ENCODE measurements at places on chromosomes 5 and 9. TPM values are rescaled to one million over a fixed set of nuclear protein-coding genes. Genes with fewer than 3 reads are reported as not detected.

- DNase-seq, result no peak
These were observed 8.4 kb upstream of the TNC start for GRCh38 chr9:115126404-115126803.

GRCh38 chr5:81014348-81014747 lies 54.2 kb downstream of the RASGRF2 start:
- DNase-seq, result no peak

- DNase-seq, result no peak
These were observed 22.7 kb upstream of the CDKN2B start for GRCh38 chr9:22031655-22032411.

DNA sequence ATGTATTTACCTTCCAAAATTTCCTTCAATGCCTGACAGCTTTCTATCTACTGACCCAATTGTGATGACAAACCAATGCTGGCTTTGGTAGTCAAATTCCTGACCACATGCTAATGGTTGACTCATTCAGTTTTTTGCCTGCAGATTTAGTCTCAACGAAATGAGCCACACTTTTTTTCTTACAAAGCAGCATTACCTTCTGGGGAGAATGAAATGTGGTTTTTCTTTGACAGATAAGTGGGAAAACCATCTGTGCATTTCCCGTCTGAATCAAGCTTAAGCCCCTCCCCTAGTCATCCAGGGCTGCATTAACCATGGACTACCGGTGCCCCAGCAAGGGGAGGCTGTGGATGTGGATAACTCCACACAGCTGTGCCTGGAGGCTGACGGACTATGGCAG lies 99.6 kb upstream of the TAF11L2 start:
- no peak for DNase-seq

DNA sequence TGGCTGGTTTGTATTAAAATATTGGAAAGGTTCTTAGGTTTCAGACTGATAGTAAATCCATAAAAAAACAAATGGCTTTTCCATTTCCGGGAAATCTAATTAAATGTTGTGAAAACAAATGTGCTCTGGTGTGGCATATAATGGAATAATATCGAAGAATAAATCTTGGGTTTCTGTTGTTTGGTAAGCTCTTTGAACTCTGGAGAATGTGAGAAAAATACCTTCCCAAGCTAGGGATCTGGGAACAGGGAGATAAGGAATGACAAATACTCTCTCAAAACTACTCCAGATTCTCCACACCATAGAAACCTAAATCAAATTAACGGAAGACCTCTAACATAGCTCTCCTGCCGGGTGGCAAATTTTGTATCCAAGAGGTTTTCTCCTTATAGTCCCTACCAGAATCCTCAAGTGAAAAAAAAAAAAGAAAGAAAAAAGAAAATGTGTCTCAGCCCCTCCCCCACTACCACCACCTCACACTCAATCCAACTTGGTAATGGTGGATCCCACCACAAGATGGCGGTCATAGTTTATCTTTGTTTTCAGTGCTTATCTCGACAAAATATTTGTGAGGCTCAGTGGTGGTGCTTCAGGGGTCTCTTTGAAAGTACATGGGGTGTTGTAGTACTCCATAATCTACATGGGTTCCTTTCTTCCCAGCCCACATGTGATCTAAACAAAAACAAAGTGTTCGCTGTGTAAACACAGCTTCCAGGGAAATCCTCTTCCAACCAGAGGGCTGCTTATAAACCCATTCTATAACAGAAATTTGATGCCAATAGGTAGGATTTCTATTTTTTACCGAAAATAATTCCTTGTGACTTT lies 54.5 kb upstream of the FST start:
- DNase-seq, result peak; percentile 17

DNA sequence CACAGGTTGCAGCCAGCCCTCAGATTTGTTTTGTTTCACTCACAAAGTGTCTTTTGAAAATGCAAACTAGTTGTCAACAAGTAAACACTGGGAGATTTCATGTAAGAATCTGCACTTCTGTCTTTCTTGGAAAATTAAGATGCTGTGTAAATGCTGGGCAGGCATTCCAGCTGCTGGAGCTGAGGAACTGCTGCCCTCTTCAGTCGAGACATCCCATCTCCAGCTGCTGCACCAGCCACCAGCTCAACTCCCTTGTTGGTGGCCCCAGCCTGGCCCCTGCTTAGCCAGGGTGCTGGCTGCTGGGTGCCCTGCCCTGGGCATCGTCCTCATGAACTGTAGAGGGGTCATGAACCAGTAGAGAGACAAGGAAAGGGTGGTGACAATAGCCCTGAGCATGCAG lies 33.1 kb upstream of the AFAP1L1 start:
- no peak for DNase-seq

GRCh38 chr5:84673785-84674184 lies 289.1 kb upstream of the EDIL3 start:
- DNase-seq, result no peak

DNA sequence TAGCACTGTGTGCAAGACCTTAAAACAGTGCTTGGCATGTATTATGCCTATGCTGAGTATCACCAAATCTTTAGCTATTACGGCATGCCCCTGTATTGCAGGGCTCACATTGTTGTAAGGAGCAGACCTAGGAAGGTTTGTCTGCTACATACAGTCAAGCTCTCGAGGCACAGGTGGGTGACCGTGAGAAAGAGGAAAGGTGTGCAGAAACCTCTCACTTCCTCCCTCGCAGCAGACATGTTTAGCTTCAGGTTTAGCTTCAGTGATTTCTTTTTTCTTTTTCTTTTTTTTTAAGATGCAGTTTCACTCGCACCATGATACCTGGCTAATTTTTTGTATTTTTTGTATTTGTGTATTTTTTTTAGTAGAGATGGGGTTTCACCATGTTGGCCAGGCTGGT lies 275.8 kb upstream of the RIOK2 start:
- DNase-seq, result no peak

- no peak for DNase-seq
These were observed 1.6 kb downstream of the CLPTM1L start for GRCh38 chr5:1343315-1343751.

GRCh38 chr5:133697536-133698258 lies 85.4 kb upstream of the FSTL4 start:
- DNase-seq, result no peak

GRCh38 chr9:73269430-73270101 lies 117.9 kb downstream of the ANXA1 start:
- DNase-seq, result no peak

- no peak for DNase-seq
These were observed 215.1 kb upstream of the RFX3 start for GRCh38 chr9:3740690-3741419.

GRCh38 chr9:17863213-17863883 lies 284.5 kb downstream of the SH3GL2 start:
- DNase-seq, result no peak

- DNase-seq, result no peak
These were observed 138.3 kb downstream of the TMEM161B start for GRCh38 chr5:88130211-88130815.

DNA sequence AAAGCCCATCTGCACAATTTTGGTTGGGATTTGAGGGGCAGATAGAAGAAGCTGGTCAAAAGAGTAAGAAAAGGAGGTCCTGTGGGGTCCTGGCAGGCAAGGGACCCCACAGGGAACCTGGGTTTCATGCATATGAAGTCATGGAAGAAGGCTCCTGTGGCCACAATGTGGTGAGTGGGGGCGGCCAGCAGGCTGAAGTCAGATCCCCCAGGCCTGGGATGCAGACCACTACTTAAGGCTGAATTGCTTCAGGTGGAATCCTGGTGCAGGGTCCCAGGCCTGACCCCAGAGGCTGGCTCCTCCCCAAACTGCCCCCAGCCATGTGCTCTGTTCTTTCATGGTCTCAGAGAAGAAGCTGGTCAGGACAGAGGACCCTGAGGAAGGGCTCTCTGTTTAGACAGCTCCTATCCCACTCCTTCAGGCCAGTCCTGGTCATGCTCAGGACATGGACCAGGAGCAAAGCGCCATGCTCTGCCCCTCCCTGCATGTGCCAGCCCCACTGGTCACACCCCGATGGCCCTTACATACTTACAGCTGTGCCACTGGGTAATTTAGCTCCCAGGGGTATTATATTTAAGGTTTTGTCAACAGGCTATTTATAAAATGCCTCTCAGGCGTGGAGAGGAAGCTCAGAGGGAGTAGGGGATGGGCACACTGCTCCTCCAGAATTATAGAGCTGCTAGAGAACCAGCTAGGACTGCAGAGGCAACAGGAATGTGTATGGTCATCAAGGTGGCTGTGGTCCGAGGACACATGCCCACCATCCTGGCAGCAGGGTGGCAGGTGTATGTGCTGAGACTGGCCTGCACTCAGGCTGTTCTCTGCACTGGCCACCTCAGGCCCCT lies 33.4 kb downstream of the C5orf15 start:
- DNase-seq, result no peak

DNA sequence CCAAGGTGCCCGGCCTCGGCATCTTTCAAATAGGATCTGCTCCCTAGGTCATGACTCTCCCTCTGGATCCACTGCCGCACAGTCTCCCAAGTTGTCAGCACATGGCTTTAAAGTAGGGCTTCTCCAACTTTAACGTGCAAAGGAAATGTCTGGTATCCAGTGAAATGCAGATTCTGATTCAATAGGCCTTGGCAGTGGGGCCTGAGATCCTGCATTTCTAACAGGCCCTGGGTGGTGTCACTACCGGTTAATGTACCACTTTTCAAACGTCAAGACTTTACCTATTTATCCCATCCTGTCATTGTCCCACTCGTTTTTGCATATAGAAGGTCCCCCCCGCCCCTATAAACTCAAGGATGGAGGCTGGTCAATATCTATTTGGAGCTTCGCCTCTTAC lies 137.6 kb upstream of the ZNF618 start:
- no peak for DNase-seq

DNA sequence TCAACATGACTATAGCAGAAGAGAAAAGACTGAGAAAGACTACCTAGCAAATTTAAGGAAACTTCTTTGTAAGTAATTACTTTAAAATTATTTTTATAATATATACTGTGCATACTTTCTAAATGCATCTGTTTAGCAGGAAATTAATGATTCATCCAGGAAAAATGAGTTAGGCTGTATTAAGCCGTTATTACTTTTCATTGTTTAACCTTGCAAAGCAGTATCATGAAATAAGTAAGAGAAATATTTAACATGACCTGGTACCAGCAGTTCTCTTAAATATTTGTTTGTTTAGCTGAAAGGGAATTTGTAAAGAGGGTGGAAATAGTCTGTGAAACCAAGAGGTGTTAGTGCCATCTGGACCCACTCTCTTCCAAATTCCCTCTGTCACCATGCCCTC lies 175.0 kb downstream of the GNAQ start:
- no peak for DNase-seq

DNA sequence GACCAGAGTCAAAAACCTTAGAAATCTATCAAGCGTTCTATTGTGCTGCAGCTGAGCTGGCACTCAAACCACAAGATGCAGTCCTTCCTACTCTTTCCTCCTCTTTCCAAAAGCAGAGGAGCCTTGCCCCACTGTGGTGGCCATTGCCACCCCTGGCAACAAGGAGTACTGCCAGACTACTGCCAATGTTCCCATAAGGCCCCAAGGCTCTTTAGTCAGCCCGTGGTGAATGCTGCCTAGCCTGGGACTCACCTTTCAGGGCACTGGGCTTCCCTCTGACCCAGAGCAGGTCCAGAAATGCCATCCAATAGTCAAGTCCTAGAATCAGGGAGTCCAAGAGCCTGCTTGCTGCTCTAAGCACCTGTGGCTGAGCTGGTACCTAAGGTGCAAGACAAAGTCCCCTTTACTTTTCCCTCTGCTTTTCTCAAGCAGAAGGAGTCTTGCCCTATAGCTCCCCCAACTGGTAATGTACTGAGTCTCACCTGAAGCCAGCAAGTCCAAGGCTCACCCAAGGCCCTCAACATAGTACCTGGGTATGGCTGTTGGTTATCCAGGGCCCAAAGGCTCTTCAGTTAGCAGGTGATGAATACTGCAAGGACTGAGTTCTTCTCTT lies 219.4 kb downstream of the ATPSCKMT start:
- peak; percentile 18 for DNase-seq

DNA sequence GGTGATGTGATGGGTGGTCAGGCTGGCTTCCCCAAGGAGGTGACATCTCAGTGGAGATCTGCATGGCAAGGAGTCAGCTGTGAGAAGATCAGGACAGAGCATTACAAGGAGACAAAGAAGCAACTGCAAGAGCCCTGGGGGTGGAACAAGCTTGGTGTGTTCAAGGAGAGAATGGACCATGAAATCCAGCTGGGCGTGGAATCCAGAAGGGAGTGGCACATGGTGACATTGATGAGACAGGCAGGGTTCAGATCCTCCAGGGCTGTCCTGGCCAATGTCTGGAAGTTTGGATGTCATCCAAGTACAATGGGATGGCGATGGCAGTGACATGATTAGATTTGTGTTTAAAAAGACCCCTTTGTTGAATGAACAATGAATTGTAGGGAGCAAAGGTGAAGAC lies 175.6 kb downstream of the MACROH2A1 start:
- DNase-seq, result no peak

GRCh38 chr9:81125446-81126092 lies 563.8 kb downstream of the TLE1 start:
- DNase-seq, result no peak

- no peak for DNase-seq
These were observed 16.8 kb downstream of the STXBP1 start for GRCh38 chr9:127628758-127629467.

DNA sequence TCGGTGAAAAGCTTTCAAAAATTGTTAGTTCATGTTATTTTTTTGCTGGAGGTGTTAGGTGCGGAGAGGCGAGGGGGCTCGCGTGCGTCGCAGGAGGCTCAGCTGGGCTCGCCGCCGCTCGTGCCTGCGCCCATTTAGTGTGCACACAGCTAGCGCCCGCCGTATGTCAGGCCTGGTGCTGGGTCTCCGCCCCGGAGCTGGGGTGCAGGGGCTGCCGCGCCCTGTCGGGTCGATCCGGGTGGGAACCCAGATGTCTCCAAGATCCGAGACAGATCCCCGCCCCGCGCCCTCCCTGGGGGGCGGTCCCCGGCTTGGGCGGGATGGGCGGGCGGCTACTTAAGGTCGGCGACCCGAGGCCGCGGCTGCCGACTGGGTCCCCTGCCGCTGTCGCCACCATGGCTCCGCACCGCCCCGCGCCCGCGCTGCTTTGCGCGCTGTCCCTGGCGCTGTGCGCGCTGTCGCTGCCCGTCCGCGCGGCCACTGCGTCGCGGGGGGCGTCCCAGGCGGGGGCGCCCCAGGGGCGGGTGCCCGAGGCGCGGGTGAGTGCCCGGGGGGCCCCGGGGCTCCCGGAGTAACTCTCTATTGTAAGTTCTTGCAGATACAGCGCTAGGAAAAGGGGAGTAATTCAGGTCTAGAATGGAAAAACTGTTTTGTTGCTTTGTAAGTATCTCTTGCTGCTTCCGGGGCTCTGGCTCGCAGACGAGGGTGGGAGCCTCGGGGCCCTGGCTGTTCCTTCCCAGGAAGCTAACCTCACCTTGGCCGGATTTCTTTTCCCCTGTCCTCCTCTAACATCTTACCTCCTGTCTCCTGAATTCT lies 31.7 kb downstream of the GSN start:
- DNase-seq, result peak; percentile 70

DNA sequence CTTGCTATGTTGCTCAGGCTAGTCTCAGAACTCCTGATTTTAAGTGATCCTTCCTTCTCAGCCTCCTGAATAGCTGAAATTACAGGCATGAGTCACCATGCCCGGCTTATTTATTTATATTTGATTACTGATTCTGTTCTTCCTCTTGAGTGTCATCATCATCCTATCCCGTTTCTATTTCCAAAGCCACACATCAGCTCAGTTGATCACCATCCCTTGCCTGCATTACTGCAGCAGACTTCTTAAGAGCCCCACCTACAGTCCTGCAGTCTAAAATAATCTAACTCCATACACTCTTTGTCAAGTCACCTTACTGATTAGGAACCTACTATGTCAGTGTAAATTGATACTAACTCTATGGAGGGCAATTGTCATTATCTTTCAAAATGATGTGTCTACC lies 138.9 kb upstream of the RAI14 start:
- no peak for DNase-seq

WDR31 gene
- 0.60 TPM for total RNA-seq

SARDH gene
- total RNA-seq, result 1.1 TPM

KDM4C gene
- total RNA-seq, result 93.2 TPM

EQTN gene
- not detected for total RNA-seq

CDH12 gene
- total RNA-seq, result 0.14 TPM

IFNA2 gene
- total RNA-seq, result not detected

Measured in transverse colon (tissue), 4 donors.